ENCODE measurements at places on chromosomes 6 and 20.

DNA sequence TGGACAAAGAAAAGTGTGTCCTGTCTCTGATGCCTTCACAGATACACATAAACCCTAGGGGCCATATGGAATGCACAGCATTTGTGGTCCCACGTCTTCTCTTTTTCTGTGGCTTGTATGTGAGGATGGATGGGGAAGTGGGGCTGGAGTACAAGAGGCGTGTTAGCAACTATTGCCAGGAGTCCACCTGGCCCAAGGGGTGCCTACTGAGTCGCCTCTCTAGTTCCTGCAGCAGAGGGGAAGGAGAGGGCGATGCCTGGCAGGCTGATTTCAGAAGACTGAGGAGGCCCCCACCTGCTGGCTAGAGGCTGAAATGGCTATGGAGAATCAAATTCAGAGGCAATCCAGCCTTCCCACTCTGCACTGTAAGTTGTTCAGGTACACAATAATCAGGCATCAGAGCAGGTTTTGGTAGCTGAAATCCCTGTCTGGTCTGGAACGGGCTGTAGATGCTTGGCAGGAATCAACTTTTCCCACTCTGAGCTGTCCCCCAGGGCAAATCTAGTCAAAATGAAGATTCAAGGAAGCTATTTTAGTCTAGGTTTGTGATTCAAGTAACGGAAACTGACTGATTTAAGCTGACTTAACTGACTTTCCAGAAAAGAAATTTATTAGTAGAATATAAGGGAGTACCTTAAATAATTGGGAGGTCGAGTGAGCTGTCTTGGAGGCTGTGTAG lies 14.9 kb upstream of the PPARD start:
- DNase-seq = peak; percentile 44

- no peak for DNase-seq
These were observed 150.8 kb downstream of the SASH1 start for GRCh38 chr6:148493424-148493823.

GRCh38 chr20:10673176-10673841 lies 490 bp downstream of the JAG1 start:
- DNase-seq = peak; percentile 65

GRCh38 chr6:157823528-157824370 lies 703 bp downstream of the SNX9 start:
- peak; percentile 61 for DNase-seq

DNA sequence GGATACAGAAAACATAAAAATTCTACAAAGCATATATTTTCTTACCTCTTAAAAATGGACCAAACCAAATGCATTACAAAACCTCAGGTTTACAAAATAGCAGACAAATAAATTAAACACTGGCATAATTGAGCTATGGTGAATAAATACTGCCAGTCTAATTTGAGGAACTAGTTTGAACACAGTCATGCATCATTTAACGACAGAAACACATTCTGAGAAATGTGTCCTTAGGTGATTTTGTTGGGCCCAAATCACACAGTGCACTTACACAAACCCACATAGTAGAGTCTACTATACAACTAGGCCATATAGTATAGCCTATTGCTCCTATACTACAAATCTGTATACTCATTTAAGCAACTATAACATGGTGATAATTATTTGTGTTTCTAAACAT lies 215.6 kb downstream of the FOXC1 start:
- DNase-seq = no peak

GRCh38 chr6:155224618-155225017 lies 39.2 kb upstream of the CLDN20 start:
- no peak for DNase-seq

Data from ovary (tissue), 10 donors.